Activated T-cell treated with anti-CD3 and anti-CD28 coated beads, Interleukin-2, amount 50 U/mL, for 4 hours (primary cell): ENCODE measurements at places on chromosomes 12 and 14.

GRCh38 chr12:99131751-99132199 lies 486.7 kb downstream of the APAF1 start:
- DNase-seq = no peak

- DNase-seq = no peak
Measured at GRCh38 chr14:67269298-67270060, 28.2 kb downstream of the PALS1 start.

GRCh38 chr12:61991661-61992060 lies 268.5 kb upstream of the USP15 start:
- DNase-seq = no peak

DNA sequence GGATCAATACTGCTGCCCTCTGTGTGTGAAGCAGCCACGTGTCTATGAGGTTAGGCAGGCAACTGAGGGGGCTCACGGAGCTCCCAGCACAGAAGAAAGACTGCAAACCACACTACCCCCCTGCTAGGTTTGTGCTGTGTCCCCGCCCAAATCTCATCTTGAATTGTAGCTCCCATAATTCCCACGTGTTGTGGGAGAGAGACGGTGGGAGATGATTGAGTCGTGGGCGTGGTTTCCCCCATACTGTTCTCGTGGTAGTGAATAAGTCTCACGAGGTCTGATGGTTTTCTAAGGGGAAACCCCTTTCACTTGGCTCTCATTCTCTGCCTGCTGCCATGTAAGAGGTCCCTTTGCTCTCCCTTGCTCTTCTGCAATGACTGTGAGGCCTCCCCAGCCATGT lies 68.6 kb downstream of the ACTN1 start:
- DNase-seq = no peak

DNA sequence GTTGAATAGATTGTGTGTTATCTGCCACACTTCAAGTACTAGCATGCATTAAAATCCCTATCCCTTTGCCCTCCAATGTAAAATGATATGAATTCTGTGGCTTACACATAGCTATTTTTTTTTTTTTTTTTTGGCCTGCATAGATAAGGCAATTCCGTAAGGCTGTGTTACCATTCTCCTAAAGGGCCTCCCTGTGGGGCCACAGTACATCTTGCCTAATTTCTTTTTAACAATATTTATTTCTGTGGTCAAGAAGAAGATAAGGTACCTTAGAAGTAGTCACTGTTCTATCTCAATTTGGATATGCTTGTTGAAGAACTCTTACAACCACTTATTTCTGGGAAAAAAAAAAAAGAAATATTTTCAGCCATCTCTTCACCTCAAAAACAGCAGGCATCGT lies 19.8 kb downstream of the FLRT2 start:
- DNase-seq = no peak

- DNase-seq = peak; percentile 7
Measured at GRCh38 chr12:27332714-27333402, at the start of gene BMAL2. Gene BMAL2 (plus strand): TSS chr12:27332836. CDS start chr12:27333073, 237 bp downstream.

DNA sequence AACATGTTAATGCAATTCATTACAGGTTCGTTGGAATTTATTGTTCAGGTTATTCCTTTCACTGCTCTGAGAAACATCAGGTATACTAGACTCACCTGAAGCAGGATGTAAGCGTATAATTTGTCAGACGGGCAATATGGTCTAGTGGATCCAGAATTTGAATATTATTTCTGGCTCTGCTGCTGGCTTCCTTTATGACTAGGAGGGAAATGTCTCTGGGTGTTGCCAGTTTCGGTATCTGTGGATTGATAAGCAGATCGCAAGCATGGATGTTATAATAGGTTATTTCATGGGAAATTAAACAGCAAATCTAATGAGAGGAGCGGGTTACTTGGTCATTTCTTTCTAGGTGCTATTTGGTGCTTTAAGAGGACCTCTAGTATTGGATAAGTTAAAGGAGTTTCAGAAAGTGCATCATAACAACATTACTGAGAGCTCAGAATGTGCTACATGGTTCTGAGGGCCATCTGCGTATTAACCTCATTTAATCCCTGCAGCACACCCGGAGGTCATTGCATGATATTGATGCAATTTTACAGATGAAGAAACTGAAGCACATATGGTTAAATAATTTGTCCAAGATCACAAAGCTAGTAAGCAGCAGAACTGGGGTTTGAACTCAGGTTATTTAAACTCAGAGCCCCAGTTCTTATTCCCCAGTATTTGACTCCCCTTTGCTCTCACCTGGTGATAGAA lies 47.3 kb upstream of the BCAT1 start:
- DNase-seq = no peak

GRCh38 chr14:55139141-55139540 lies 10.1 kb downstream of the LGALS3 start:
- DNase-seq = no peak

DNA sequence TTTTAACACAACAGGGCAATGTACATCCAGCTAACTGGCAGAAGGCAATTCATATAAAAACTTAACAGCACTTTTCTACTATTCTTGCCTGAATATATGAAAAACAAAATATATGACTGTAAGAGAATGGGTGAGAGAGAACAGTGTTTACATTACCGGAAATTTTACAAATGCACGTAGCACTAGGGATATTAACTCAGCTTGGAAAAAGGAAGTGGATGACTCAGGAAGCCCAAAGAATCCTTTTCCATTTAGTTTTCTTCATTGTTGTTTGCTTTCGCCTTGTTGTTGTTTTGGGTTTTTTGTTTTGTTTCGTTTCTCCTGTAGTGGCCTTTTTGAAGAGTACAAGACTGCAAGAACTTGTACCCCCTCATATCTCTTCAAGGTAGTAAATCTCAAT lies 295.5 kb downstream of the EGLN3 start:
- no peak for DNase-seq

- peak; percentile 22 for DNase-seq
Measured at GRCh38 chr14:65164068-65164824, 61.9 kb upstream of the MAX start.

- DNase-seq = no peak
Measured at GRCh38 chr14:28151926-28152325, 614.7 kb upstream of the FOXG1 start.

DNA sequence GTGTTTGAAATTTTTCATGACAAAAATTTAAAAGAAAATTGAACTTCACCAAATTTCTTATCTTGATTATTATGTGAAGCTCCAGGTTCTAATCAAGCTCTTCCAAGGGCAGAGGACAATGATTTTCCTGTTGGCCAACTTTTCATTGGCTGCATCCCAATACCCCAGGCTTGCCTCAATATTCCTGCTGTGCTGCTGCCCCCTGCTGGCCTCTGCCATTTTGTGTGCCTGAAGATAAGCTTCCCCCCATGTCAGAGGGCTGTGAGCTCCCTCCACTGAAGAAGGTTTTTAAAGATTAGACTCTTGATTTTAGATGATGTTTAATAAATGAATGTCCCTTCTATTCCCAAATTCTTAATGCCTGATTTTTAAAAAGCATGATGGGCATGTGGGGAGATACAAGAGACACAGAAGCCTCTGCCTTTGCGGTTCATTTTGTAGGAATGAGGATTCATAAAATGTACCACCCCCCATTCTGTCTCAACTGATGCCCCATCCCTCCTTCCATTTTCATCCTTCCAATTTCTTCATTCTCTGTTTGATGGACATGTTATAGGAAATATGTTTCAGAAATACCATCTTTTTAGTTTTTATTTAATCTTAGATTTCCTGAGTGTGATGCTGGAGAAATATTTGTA lies 76.7 kb upstream of the RGS6 start:
- DNase-seq = peak; percentile 31

GRCh38 chr12:12986775-12987331 lies 13.2 kb downstream of the HEBP1 start:
- DNase-seq = no peak

DNA sequence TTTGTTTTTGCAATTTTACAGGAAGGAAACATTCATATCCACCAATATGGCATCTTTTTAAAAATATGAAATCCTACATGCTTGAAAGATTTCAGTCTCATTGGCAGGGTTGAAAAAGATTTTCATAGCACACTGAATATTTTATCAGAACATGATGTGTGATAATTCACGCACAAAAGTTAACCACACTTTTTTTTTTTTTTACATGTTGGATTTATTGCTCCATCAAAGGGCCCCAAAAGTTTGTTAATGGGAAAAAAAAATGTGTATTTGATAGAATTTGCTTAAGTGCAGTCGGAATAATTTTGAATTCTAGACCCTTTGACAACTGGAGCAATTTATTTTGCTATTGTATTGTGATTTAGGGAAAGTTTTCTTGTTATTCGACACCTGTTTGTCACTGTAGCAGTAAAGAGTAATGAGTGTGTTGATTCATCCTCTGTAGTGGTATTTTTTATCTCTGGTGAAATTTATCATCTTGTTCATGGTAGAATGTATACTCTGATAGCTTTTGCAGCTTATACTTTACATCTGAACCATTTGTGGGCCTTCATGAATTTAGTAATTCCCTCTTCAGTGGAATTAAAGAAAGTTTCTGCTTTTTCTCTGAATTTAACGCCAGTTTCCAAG lies 1.1 kb downstream of the EML1 start:
- DNase-seq = no peak

GRCh38 chr12:31363416-31363809 lies 37.5 kb upstream of the SINHCAF start:
- no peak for DNase-seq

- DNase-seq = no peak
Measured at GRCh38 chr14:35821564-35822411, 4.3 kb upstream of the BRMS1L start.

- DNase-seq = no peak
Measured at GRCh38 chr12:106342397-106343213, 14.9 kb upstream of the POLR3B start.

- DNase-seq = no peak
Measured at GRCh38 chr12:69238589-69239351, 599 bp upstream of the CPSF6 start.

DNA sequence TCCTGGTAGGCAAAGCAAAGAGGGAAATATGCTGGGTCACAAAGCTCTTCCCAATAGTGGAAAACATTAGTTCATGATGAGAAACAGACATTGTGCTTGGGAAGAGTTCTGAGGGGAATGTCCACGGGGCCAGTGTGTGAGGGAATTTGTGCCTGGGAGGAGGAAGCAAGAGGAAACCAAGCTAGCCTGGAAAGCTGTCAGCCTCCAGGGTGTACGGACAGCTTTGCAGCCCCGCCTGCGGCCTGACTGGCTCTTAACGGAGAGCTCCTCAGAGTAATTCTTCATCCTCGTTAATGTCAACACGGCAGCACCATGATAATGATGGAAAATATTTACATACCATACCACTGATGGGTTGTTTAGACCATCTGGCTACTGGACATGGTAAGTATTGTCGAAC lies 32.4 kb downstream of the PITPNM2 start:
- no peak for DNase-seq

GRCh38 chr12:131592972-131593371 lies 117.9 kb upstream of the SFSWAP start:
- no peak for DNase-seq

GRCh38 chr12:116818341-116818856 lies 62.8 kb downstream of the HRK start:
- DNase-seq = peak; percentile 5

GRCh38 chr12:113186033-113186365 lies 478 bp downstream of the RITA1 start:
- DNase-seq = no peak

- DNase-seq = no peak
Measured at GRCh38 chr12:113069751-113070116, 13.2 kb downstream of the DTX1 start.

DNA sequence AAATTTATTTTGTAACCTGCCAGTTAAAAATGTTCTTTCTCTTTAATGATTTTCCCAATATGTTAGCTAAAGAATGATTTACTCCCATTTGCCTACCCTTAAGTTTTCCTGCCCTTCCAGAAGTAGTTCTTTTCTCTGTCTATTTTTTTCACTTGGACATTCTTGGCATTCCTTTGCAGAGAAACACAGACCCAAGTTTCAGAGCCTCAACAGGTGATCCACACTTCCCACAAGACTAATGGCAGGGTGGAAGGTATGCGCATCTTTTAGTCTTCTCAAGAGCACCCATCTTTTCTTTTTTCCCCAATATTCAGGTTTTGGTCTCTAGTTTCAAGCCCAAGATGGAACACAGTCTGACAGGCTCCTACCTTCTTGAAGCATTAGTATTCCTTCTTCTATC lies 420.7 kb downstream of the ADAMTS20 start:
- DNase-seq = no peak

GRCh38 chr12:26124446-26125399 lies at the start of gene BHLHE41:
Gene BHLHE41 (minus strand): TSS chr12:26125037. CDS start chr12:26124779, 258 bp downstream.
- DNase-seq = no peak

- no peak for DNase-seq
Measured at GRCh38 chr12:107325075-107325608, 231.8 kb upstream of the CRY1 start.

- DNase-seq = peak; percentile 10
Measured at GRCh38 chr12:56565510-56566101, 44.0 kb downstream of the RBMS2 start.

DNA sequence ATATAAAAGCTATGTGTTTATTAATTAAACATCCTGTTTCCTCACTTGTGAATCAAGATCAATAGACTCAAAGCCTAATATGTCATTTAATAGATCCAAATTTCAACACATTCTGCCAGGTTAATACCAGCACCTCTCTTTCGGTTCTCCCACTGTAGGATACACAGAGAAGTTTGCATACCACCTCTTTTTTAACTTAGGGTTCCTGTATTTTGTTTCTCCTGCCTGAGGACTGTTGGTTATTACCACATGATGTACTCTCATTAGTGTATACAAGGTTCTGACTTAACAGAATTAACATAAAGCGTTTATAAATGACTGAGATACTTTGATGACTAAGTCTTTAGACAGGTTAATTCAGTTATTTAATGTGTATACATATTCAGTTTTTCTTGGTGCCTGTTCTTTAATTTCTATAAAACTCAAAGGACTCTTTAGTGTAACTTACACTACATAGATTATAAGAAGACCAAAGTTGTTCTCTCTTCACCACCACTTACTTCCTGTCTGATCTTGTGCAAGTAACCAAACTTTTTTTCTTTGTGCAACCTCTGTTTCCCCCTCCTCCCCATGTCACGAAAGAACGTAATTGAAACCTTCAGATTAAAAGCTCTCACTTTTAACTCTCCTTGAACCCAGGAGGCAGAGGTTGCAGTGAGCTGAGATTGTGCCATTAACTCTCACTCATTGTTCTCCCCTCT lies 89.8 kb upstream of the DNM1L start:
- no peak for DNase-seq
